OCI-LY7 (cell line): ENCODE measurements at places on chromosomes 7 and 10.

DNA sequence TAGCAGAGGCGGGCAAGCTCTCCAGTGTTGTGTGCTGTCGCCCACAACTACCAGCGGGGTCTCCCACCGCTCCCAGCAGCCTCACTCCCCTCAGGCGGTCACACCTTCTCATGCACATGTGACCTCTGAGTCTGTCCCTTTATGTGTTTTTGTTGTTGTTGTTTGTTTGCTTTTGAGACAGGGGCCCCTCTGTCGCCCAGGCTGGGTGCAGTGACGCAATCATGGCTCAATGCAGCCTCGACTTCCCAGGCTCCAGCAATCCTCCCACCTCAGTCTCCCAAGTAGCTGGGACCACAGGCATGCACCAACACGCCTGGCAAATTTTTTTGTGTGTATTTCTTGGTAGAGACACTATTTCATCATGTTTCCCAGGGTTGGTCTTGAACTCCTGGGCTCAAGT is 1.5 kb downstream of the CPSF4 start:
- no peak for DNase-seq

- no peak for DNase-seq
Observed at GRCh38 chr10:62665771-62666170, 138.7 kb upstream of the ADO start.

- no peak for DNase-seq
Observed at GRCh38 chr10:20596911-20597310, 300.2 kb downstream of the NEBL start.

- DNase-seq = no peak
Observed at GRCh38 chr10:122068844-122069243, 79.9 kb downstream of the TACC2 start.

- DNase-seq = no peak
Observed at GRCh38 chr7:154347700-154348266, 295.6 kb downstream of the DPP6 start.

- DNase-seq = no peak
Observed at GRCh38 chr10:69818676-69819239, 17.1 kb downstream of the COL13A1 start.

GRCh38 chr10:126137562-126138221 is 241.3 kb downstream of the FANK1 start:
- no peak for DNase-seq

GRCh38 chr10:133475425-133475734 is 21.6 kb downstream of the SCART1 start:
- DNase-seq = no peak

- no peak for DNase-seq
Observed at GRCh38 chr7:54392935-54393334, 149.2 kb upstream of the VSTM2A start.

DNA sequence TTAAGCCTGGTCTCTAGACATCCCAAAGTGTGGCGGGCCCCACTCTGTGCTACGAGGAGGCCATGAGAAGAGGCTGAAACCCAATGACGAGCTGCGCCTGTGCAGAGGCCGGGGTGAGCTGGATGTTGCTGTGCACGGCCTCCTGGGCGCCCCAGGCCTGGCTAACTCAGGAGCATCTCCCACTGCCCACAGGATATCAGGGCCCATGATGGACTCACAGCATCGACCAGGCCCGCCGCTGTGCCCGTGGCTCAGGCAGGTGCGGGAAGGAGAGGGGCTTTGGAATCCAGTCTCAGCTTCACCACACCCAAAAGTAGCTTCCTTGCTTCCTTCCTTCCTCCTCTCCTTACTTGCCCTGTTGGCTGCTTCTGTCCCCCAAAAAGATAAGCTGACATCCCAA is 4.6 kb upstream of the CNPY1 start:
- DNase-seq = no peak

GRCh38 chr7:70178787-70179186 is 580.5 kb downstream of the AUTS2 start:
- no peak for DNase-seq

DNA sequence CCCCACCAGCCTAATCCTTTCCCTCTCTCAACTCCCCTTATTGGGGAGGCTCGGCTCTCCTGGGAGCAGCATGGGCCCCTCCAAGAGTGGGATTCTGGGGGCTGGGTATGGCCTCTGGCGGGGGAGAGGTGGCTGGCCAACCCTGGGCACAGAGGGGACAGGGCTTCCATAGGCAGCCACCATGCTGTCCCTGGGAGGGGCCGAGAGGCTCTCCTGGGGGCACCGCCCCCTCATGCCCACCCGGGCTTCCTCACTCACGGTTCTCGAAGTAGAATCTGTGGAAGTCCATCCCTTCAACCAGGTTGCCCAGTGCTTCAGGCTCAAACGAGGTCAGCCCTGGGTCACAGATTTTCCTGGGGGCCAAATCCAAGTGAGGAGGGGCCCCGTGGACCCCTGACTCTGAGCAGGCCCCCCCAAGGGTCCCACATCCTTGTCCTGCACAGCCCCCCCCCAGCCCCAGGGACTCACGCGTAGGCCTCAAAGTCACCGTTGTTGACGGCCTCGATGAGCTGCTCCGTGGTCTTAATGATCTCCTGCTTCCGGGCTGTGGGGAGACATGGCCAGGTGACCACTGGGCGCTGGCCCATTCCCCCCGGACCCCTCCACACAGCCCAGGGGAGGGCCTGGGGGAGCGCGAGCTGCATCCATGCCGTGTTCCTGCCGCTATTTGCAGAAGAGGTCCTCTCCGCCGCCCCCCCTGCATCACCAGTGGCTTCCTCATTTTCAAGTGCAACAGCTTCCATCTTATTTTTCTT is 19.8 kb downstream of the YKT6 start:
- DNase-seq = no peak

GRCh38 chr7:142375710-142376313 is 118.0 kb upstream of the PRSS58 start:
- DNase-seq = no peak

GRCh38 chr10:31709028-31709427 is 219.6 kb downstream of the ARHGAP12 start:
- no peak for DNase-seq

DNA sequence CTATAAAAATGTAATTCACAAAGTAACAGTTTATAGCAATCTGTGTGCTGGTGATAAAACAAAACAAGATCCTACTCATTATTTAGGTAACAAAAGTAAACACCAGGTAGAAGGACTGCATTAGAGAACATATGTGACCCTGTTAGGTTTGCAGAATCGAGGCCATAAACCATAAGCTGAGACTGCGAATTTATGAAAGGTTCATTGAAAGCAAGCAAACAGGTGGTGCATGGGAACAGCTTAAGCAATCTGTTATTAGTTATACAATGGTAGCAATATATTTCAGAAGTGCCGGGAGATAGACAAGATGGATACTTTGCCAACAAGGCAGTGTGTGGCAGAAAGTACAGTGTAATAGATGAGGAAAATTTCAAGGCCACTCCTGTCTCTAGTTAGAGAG is 23.5 kb upstream of the FAM133B start:
- DNase-seq = no peak
